Fibroblast of mammary gland (primary cell): ENCODE measurements at places on chromosomes 5 and 9.

DNA sequence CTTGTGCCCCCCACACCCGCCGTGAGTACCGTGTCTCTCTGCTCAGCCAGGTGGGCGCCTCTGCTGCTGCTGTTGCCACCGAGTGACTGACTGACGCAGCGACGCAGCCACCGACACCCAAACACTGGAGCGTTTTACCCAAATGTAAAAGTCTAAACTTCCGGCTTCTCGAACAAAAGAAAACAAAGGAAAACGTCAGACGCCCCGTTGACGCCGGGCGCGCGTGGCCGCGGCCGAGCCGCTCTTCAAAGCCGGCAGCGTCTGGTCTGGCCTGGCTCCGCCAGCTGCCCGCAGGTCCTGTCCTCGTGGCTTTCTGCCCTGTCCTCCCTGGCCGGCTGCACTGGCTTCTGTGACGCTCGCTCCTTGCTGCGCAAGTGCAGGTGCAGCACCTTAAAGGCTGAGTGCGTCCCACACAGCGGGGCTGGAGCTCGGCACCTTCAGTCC, 41.4 kb upstream of the CLPTM1L start:
- DNase-seq = no peak

- no peak for DNase-seq
Observed at GRCh38 chr5:147061431-147061830, 173.4 kb upstream of the STK32A start.

GRCh38 chr5:67925511-67925910, 290.0 kb upstream of the PIK3R1 start:
- no peak for DNase-seq

DNA sequence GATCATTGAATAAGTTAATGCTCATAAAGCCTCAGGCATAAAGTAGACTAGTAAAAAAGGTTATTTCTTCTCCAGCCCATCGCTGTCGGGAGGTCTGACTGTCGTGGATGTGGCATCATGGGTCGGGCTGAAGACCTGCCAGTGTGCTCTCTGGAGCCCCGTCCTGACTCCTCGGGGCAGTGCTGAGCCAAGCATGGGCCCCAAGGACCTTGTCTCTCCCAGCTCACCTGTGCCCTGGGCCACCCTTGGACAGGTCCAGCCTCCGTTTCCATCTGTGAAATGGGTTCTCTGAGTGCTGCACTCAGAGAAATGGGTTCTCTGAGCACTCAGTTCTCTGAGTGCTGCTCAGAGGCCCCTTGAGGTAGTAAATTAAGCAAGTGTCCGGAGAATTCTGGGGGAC, 269.0 kb downstream of the GADD45G start:
- DNase-seq = no peak

DNA sequence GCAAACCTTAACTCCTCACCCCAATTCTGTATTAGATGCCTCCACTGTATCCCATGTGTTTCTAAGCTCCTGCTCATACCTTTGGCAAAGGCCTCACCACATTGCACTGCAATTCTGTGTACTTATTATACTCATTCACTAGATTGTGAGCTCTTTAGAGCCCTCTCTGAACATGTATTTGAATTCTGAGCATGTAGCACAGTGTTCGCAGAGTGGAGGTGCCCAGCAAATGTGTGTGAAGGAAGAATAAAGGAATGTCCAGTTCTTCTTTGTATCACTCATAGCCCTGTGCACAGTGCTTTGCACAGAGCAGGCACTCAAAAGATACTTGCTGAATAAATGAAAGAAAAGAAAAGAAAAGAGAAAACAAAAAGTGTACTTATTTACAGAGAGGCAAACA, 301.1 kb upstream of the EFNA5 start:
- DNase-seq = no peak

GRCh38 chr9:130886981-130887380, 9.6 kb downstream of the QRFP start:
- DNase-seq = no peak

DNA sequence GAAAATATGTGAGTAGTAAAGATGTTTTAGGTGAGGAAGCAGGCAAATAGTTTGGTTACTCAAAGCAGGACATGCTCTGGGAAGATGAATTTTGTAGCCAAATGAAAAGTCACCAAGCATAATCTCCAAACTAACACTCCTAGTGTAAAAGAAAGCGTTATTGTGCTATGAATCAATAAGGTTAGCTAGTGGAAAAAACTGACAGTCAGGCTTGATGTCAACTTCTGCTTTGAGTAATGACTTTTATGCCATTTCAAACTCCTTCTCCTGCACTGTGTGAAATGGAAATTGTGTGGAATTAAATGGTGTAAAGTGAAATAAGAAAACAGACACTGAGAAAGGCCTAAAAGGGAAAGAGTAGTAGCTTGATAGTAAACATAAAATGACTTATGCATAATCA, 637.2 kb upstream of the DMAC1 start:
- DNase-seq = no peak

- no peak for DNase-seq
Observed at GRCh38 chr9:125536776-125537175, 170.2 kb downstream of the MAPKAP1 start.

DNA sequence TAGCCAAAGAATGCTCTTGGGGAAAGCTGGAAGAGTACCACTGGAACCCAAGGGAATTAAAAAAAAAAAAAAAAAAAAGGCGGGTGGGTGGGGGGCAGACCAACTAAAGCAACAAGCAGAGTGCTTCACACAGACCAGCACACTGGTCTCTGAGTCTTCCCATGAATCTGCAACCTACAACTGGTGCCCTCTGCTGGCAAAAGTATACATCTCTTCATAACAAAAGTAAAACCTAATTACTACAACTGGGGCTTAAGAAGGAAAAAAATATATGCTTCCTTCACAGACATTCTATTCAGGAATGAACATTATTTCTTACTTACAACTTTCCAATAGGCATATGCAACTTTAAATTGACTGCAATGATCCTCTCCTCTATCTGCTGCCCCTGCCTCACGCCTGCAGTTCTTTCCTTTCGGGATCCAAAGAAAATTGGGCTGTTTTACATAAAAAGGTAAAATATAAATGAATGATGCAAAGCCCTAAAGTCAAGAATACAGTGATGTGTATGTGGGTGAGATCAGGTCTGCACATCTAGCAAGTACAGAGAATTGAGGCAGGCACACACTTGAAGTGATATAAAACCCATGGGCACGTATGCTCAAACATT, 7.2 kb upstream of the KLHL3 start:
- DNase-seq = peak; percentile 80

GRCh38 chr9:79977510-79978197, 405.9 kb downstream of the TLE4 start:
- peak; percentile 54 for DNase-seq

DNA sequence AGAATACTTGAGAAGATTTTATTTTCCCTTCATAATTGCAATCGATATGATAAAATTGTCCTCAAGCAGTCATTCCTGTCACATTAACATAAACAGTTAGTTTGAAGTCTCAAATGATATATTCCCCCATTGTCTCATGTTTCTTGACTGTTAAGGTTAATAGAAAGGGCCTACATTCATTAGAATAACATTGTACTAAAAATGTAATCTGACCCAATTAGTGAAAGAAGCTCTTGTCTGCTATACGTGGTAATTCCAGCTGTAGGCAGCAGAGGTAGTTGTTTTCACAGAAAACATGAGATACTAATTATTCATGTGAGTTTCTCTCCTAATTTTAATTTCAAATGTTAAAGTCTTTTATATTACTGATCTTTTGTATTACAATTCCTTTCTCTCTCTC, 25.9 kb upstream of the AP3B1 start:
- peak; percentile 59 for DNase-seq

DNA sequence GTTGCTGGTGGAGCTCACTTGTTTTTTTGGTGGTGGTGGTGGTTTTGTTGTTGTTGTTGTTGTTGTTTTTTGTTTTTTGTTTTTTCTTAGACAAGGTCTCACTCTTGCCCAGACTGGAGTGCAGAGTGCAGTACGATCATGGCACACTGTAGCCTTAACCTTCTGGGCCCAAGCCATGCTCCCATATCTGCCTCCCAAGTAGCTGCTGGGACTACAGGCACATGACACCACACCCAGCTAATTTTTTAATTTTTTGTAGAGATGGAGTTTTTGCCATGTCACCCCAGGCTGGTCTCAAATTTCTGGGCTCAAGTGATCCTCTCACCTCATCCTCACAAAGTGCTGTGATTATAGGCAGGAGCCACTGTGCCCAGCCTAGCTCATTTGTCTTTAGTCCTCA, 53.5 kb downstream of the NUP214 start:
- DNase-seq = no peak

DNA sequence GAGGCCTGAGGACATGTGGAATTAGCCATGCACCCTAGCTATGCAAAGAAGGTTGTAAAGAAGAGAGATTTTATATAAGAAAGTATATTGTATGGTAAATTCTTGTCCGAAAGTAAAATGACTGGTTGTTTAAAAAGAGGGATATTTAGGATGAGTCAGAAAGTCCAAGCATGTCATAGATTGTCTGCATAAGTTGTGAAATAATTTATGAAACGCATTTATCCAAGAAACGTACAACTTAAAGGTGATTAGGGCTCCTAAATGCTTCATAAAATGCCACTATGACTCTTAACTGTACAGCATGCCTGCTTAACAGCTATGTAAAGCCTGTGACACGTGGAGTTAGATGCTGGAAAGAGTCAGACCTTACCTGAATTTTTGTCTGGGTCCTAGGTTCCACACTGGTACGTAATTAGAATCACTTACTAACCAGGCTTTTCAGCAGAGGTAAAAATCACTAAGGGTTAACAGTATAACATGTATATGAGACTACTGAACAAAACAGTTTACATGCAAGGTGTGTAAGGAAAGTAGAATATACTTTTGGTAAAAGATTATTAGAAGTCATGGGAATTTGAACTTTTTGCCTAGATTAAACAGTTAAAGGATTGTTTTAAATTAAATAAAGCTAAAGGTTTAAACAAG, 37.0 kb upstream of the ARL15 start:
- peak; percentile 23 for DNase-seq

GRCh38 chr5:54313311-54314270, 3.2 kb upstream of the ARL15 start:
- peak; percentile 44 for DNase-seq

GRCh38 chr9:84758817-84759216, 89.3 kb downstream of the NTRK2 start:
- no peak for DNase-seq

- peak; percentile 57 for DNase-seq
Observed at GRCh38 chr9:28264368-28264767, 691.1 kb upstream of the C9orf72 start.

DNA sequence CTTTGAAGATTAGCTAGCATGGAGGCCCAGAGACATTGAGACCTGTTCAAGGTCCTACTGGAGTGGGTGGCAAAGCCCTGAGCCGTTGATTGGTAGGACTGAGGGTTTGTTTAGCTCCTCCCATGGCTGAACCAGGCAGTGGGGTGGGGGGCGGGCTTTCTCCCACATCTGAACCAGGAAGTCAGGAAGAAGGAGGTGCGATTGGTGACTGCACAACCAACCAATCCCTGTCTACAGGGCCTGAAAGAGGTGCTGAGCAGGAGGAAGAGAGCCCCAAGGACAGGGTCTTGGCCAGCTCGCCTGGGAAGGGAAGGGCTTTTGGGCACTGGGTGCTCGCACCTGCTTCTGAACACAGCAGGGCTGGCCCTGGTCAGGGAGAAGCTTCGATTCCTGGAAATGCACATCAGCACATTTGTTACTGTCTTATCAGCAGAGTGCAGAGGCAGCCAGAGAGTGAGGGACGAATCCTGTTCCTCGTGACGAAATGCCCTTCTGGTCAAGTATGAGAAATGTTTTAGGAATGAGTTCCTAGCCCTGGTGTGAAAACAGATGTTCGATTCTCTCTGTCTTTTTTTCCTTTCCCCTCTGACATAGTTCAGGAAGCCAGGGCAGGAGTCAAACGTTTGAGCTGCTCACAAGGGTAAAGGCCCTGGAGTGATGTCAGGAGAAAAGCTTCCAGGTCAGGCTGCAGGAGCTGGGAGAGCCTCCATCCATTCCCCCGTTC, 294.8 kb upstream of the KLF4 start:
- peak; percentile 97 for DNase-seq

DNA sequence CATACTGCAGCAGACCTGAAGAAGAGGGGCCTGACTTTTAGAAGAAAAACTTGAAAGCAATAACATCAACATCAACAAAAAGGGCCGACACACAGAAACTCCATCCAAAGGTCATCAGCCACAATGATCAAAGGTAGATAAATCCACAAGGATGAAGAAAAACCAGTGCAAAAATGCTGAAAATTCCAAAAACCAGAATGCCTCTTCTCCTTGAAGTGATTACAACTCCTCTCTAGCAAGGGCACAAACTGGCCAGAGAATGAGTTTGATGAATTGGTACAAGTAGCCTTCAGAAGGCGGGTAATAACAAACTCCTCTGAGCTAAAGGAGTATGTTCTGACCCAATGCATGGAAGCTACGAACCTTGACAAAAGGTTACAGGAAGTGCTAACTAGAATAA, 186.2 kb upstream of the RAI14 start:
- DNase-seq = no peak

- DNase-seq = peak; percentile 70
Observed at GRCh38 chr5:129593525-129593924, 133.4 kb downstream of the ADAMTS19 start.
